ENCODE measurements at places on chromosomes 6 and 20. TPM values are rescaled to one million over a fixed set of nuclear protein-coding genes. Genes with fewer than 3 reads are reported as not detected.

DNA sequence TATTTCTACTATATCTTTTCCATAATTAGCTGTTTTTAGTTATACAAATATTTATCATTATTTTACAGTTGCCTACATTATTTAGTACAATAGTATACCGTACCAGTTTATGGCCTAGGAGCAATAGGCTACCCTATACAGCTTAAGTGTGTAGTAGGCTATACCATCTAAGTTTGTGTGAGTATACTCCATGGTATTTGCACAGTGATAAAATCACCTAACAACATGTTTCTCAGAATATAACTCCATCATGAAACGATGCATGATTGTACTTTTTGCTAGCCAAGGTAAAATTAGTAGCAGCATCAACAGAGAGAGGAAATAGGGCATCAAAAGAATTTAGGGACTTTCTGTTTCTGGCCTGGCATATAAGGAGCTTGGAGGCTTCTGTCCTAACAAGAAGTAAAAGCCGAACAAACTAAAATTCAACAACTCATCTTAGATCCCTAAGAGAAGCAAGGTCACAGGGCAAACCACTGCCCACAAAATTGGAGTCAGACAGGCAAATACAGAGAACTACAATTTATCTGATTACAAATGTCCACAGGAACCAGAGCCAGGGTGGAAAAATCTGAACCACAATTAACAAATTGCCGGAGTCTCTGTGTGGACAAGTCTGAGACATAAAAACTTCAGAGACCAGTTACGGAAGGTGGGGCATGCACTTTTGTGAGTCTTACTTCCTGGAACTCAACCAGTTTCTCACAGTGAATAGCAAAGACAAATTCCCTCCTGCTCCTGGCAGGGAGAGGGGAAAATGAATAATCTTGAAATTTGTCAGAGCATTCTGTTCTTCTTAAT is 671.4 kb downstream of the RFPL4B start:
- no peaks in the 10 kb centered on the region for H3K36me3 ChIP-seq
- H3K27ac ChIP-seq: peak overlapping the region; percentile 6
- H3K27me3 ChIP-seq: no peaks in the 10 kb centered on the region

GRCh38 chr6:82397962-82398692 is 34.5 kb downstream of the TPBG start:
- no peaks in the 10 kb centered on the region for H3K4me1 ChIP-seq
- no peaks in the 10 kb centered on the region for H3K27me3 ChIP-seq
- no peak overlapping the region for H3K4me3 ChIP-seq

GRCh38 chr6:24935366-24936152 is at the start of gene RIPOR2:
RIPOR2 (minus strand) TSS chr6:24935960; CDS start chr6:24935898, 62 bp downstream.
- peaks cover 2% of the 10 kb centered on the region for H3K27me3 ChIP-seq
- H3K4me1 ChIP-seq: peaks cover 18% of the 10 kb centered on the region
- peak; percentile 52 for DNase-seq
- H3K4me3 ChIP-seq: no peak within 1 kb of the TSS
- H3K27ac ChIP-seq: no peak within 1 kb of the TSS
- H3K36me3 ChIP-seq: no peaks in the 10 kb centered on the region

DNA sequence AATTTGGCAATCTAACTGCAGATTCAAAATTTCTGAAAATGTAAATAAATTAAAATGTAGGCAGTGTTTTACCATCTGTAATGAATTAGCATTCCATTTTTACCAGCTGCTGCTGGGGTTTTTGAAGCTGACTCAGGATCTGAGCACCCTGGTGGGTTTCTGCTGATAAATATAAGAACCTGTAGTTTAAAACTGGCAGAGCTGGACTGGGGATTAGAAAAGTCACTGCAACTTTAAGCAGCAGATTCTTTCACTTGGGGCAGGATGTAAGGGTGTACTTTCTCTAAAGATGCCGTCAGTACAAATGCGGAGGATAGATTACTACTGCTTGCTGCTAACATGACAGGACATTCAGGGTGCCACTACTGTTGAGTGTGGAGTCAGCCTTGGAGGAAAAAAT is 341.8 kb downstream of the CDKAL1 start:
- no peaks in the 10 kb centered on the region for H3K27me3 ChIP-seq
- peaks cover 27% of the 10 kb centered on the region for H3K4me1 ChIP-seq
- no peaks in the 10 kb centered on the region for H3K36me3 ChIP-seq

DNA sequence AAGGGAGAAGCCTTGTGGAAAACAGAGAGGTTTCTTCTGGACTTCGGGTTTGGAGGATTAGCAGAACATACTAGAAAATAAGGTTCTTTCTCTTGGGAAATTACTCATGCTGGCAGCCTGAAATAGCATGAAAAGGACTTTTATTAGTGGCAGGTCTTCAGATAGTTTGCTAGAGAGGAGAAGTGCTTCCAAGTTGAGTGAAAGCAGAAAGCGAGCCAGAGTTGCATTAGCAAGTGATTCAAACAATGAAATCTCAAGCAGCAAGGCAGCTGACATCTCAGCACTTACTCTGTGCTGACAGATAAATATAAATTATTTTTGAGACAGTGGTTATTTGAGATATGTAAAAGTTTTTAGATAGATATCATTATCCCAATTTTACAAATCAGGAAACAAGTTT is 91.9 kb downstream of the PLCB4 start:
- no peak for DNase-seq
- no peak overlapping the region for H3K27ac ChIP-seq
- no peak overlapping the region for H3K4me3 ChIP-seq
- H3K36me3 ChIP-seq: no peaks in the 10 kb centered on the region

- peaks cover 68% of the 10 kb centered on the region for H3K4me1 ChIP-seq
- DNase-seq: no peak
- peaks cover 2% of the 10 kb centered on the region for H3K27me3 ChIP-seq
- H3K27ac ChIP-seq: peak overlapping the region; percentile 100
- H3K36me3 ChIP-seq: peaks cover 45% of the 10 kb centered on the region
Observed at GRCh38 chr6:166597711-166598440, 11.4 kb upstream of the RAMACL start.

- no peaks in the 10 kb centered on the region for H3K36me3 ChIP-seq
- H3K4me3 ChIP-seq: no peak overlapping the region
- no peaks in the 10 kb centered on the region for H3K27me3 ChIP-seq
Observed at GRCh38 chr6:5139828-5140771, 55.0 kb downstream of the PPP1R3G start.

- no peak overlapping the region for H3K27ac ChIP-seq
- no peak for DNase-seq
- H3K36me3 ChIP-seq: peaks cover 5% of the 10 kb centered on the region
- peaks cover 12% of the 10 kb centered on the region for H3K4me1 ChIP-seq
- H3K4me3 ChIP-seq: no peak overlapping the region
- no peaks in the 10 kb centered on the region for H3K27me3 ChIP-seq
Observed at GRCh38 chr6:138653435-138653834, 120.1 kb upstream of the CCDC28A start.

GGTLC1 gene
- not detected for total RNA-seq

DAAM2 gene
- total RNA-seq: 3.0 TPM

NEURL2 gene
- total RNA-seq: 3.6 TPM

RAB32 gene
- total RNA-seq: 37.0 TPM

GRCh38 chr6:127120787-127121636 is 2.5 kb downstream of the RSPO3 start:
- peak; percentile 88 for DNase-seq
- H3K4me1 ChIP-seq: peaks cover 19% of the 10 kb centered on the region
- peaks cover 12% of the 10 kb centered on the region for H3K27me3 ChIP-seq
- H3K27ac ChIP-seq: peak overlapping the region; percentile 77
- H3K4me3 ChIP-seq: peak overlapping the region; percentile 81

FAM83B gene
- total RNA-seq: 1.1 TPM

ALDH5A1 gene
- total RNA-seq: 7.2 TPM

SLC17A9 gene
- total RNA-seq: 7.0 TPM

DNA sequence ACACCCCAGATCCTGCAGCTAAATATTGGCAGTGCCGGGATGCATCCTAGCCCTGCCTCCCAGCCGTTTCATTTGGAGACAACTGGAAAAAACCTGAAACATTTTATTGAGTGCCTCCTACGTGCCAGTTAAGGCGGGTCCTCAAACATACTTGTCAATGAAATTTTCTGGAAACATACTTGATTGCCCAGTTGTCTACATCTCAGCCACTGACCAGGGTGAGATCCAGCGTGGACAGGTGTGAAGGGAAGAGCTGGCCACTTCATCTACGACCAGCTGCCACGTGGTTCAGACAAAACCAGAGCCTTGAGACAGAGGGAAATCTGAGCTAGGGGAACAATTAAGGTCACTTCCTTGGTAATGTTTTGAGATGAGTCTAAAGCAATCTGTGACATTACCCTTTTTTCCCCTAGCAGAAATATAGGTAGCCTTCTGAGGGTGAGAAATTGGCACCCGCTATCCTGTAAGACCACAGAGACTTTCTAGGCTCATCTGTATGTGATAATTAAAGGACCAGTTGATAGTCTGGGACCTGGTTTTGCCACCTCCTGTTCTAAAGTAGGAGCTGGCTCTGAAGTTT is 116.3 kb upstream of the MTHFD1L start:
- H3K27ac ChIP-seq: no peak overlapping the region
- no peak overlapping the region for H3K4me3 ChIP-seq
- H3K36me3 ChIP-seq: peaks cover 23% of the 10 kb centered on the region
- no peak for DNase-seq

DNA sequence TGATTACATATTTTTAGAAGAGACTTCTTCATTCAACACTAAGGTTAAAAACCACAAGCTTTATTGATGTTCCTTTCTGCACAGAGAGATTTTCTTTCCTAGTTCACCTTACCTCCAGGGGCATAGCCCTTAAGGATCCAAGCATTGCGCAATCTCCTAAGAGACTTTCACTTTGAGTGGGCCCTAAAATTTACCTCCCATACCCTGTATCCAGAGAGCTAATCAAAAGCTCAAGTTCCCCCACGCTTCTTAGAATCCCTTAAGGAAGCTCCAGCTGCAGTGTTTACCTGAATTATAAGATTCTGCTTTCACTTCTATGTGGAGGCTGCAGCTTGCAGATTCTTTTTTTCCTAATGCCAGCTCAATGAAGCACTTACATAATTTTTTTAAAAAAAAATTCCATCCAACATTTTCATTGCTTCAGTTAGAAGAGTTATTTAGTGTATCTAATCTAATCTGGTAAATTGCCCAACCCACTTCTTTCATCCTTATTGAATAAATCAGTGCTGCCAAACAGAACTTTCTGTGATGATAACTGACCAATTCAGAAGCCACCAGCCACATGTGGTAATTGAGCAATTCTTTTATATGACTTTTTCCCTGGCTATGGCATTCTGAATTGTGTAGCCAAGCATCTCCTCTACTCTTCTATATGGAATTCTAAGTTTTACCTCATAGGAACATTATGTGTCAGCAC is 24.6 kb upstream of the SPTLC3 start:
- no peaks in the 10 kb centered on the region for H3K4me1 ChIP-seq
- no peak overlapping the region for H3K4me3 ChIP-seq
- H3K27ac ChIP-seq: no peak overlapping the region
- H3K27me3 ChIP-seq: no peaks in the 10 kb centered on the region
- DNase-seq: no peak
- H3K36me3 ChIP-seq: no peaks in the 10 kb centered on the region

- H3K4me3 ChIP-seq: no peak overlapping the region
- DNase-seq: no peak
- no peaks in the 10 kb centered on the region for H3K4me1 ChIP-seq
- no peaks in the 10 kb centered on the region for H3K27me3 ChIP-seq
Observed at GRCh38 chr6:51717477-51717876, 369.9 kb downstream of the PKHD1 start.

SYNDIG1 gene
- 8.1 TPM for total RNA-seq

DNA sequence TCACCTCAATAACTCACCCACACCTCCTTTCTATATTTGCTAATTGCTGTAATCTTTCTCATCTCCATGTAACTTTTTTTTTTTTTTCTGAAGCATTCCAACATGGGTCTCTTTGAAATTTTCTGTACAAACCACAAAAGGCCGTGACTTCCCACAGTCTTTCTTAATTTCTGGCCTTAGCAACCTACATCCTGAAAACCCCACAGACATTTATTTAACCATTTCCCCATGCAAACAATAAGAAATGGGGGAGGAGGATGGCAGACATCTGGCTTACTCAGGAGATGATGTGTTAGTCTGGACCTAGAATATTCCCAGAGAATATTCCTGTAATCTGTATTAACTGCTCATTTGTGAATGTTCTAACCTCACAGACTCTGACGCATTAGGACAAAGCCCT is 57.6 kb downstream of the MEP1A start:
- H3K36me3 ChIP-seq: peaks cover 27% of the 10 kb centered on the region
- H3K4me1 ChIP-seq: peaks cover 64% of the 10 kb centered on the region
- DNase-seq: no peak
- peaks cover 14% of the 10 kb centered on the region for H3K27me3 ChIP-seq

TRIM15 gene
- total RNA-seq: not detected

GRCh38 chr20:45016089-45016671 is 49.9 kb downstream of the STK4 start:
- no peaks in the 10 kb centered on the region for H3K36me3 ChIP-seq
- DNase-seq: no peak
- H3K4me1 ChIP-seq: peaks cover 4% of the 10 kb centered on the region
- H3K27ac ChIP-seq: no peak overlapping the region

DNA sequence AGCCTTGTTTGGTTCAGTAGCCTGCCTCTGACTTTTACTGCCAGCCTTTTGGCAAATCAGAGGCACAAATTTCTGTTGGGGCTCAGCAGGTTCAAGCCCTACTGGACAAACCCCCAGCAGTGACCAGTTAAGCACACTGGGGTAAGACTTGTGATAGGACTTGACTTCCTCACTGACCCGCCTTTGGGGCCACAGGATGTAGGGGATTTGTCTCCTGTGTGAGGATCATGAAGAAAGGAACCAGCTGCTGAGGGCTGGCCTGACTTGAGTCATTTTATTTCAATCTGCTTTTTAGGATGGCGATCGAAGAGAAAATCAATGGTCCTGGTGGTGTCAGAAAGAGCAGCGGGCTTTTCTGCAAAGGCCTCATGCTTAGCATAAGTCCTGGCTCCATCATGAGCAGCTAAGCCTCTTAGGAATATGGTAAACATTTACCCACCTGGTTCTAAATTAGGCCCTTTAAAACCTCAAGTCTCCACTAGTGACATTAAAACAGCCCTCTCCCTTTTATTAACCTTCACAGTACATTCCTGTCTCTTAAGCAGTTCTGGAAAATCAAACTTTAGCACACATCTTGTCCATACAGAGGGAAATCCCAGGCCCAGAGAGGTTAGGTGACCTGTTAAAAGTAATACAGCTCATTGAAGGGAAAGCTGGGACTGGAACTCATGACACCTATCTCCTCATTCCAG is 16.6 kb downstream of the CHMP4B start:
- peaks cover 3% of the 10 kb centered on the region for H3K27me3 ChIP-seq
- peaks cover 6% of the 10 kb centered on the region for H3K36me3 ChIP-seq
- H3K4me3 ChIP-seq: no peak overlapping the region
- DNase-seq: no peak
- H3K27ac ChIP-seq: no peak overlapping the region
- peaks cover 69% of the 10 kb centered on the region for H3K4me1 ChIP-seq

- no peaks in the 10 kb centered on the region for H3K4me1 ChIP-seq
- no peak overlapping the region for H3K27ac ChIP-seq
- DNase-seq: no peak
- no peaks in the 10 kb centered on the region for H3K36me3 ChIP-seq
- H3K27me3 ChIP-seq: peaks cover 2% of the 10 kb centered on the region
Observed at GRCh38 chr20:17460119-17460518, 71.1 kb downstream of the BFSP1 start.
